NCI-H1436 (cell line): ENCODE measurements at places on chromosomes 11 and 22.

DNA sequence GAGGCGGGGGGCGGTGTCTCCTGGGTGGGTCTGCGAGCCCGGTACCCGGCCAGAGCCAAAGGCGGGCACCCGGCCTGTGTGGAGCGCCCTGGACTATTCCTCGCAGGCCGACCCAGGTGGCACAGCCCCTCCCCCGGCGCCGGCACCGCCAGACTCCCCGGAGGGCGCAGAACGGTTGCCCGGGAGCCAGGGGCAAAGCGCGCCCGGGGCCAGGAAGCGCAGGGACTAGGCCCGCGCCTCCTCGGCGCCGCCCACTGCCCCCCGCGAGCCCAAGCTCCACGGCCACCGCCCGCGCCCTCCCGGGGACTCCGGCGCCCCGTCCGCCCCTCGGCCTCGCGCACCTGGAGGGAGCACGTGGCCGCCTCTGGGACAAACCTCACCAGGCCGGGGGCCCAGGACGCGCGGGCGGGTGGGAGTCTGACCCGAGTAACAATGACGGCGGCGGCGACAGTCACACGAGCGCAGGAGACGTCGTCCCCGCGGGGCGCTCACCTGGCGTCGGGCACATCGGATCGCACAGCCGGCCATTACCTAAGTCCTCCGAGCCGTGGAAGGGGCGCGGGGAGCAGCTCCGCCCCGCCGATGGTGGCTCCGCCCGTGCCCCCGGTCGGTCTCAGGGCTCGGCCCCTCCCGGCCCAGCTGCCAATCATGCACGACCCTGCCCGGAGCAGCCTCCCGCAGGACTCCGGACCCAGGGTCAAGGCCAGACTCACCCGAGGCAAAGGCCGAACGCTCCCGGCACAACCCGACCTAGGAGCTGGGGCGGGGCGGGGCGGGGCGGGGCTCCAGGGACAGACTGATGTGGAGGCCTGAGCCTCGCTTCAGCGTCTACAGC, 7.4 kb downstream of the PLXNB2 start:
- DNase-seq, result no peak

DNA sequence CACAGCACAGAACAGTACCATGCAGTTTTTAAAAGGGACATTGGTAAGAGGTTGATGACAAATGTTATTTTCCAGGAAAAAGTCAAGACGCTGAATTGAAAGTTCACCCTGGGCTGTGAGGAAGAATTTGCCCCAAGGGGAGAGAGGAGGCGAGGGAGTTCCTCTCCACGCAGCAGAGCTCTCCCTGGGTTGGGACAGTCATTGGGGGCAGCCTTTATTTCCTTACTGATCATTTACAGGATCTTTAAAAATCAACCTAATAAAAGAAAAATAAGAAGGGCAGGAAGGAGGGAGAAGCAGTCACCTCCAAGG, 49.9 kb upstream of the WNT7B start:
- DNase-seq, result no peak

DNA sequence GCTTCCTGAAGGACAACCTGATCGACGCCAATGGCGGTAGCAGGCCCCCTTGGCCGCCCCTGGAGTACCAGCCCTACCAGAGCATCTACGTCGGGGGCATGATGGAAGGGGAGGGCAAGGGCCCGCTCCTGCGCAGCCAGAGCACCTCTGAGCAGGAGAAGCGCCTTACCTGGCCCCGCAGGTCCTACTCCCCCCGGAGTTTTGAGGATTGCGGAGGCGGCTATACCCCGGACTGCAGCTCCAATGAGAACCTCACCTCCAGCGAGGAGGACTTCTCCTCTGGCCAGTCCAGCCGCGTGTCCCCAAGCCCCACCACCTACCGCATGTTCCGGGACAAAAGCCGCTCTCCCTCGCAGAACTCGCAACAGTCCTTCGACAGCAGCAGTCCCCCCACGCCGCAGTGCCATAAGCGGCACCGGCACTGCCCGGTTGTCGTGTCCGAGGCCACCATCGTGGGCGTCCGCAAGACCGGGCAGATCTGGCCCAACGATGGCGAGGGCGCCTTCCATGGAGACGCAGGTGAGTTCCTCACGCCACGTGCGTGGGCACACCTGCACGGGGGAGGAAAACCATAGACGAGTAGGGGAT, 1.5 kb downstream of the BCR start:
- DNase-seq, result no peak

DNA sequence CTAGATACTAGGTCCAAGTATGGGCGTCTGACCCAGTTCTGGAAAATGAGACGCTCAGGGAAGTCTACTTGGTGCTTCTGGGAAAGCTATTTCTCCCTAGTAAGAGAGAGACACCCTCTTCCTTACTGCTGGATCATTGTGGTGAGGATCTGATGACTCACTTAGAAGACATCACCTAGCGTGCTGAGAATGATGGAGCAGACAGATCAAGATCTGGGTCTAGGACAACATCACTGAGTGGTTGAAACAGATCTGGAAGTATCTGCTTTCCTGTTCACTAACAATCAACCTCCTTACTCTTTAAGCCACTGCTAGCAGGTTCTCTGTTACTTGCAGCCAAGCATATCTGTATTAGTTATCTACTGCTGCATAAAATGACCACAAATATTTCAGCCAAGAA, 38.3 kb upstream of the HMGXB4 start:
- DNase-seq, result no peak

DNA sequence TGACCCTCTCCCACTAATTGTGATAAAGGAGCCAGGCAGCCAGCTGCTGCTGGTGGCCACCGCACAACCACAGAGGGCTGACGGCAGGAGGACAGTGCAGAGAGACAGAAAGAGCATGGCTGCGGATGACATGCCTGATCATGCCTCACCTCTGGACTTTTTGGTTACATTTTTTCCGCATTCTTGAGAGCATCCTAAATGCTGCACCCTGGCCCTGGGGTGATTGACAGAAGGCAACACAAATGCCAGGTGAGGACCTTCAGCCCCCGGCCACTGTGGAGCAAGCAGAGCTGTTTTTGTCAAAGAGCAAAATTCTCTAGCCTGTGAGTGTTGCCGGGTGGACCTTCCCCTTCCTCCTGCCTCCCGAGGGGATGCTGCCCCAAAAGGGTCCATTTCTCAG, 78.5 kb downstream of the RPS6KA4 start:
- no peak for DNase-seq

GRCh38 chr11:75768112-75768908, at the start of gene DGAT2:
DGAT2 (plus strand) TSS chr11:75768778; CDS start chr11:75768992, 214 bp downstream.
- DNase-seq, result peak; percentile 46

- no peak for DNase-seq
Observed at GRCh38 chr11:68142028-68142412, 20.8 kb upstream of the CHKA start.

DNA sequence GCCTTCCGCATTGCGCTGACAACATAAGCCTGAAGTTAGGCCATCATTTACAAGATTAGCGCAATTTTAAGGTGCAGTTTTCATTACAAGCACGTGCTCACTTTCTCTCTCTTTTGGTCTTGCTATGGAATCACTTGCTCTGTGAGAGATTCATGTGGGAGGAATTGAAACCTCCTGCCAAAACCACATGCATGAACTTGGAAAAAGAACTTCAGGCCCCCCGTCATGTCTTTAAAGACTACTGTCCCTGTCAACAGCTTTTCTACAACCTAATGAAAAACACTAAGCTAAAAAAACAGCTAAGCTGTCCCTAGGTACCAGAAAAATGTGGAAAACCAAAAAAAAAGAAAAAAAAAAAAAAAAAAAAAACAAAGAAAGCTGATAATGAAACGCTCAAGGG, 1707.6 kb upstream of the RAG2 start:
- no peak for DNase-seq

DNA sequence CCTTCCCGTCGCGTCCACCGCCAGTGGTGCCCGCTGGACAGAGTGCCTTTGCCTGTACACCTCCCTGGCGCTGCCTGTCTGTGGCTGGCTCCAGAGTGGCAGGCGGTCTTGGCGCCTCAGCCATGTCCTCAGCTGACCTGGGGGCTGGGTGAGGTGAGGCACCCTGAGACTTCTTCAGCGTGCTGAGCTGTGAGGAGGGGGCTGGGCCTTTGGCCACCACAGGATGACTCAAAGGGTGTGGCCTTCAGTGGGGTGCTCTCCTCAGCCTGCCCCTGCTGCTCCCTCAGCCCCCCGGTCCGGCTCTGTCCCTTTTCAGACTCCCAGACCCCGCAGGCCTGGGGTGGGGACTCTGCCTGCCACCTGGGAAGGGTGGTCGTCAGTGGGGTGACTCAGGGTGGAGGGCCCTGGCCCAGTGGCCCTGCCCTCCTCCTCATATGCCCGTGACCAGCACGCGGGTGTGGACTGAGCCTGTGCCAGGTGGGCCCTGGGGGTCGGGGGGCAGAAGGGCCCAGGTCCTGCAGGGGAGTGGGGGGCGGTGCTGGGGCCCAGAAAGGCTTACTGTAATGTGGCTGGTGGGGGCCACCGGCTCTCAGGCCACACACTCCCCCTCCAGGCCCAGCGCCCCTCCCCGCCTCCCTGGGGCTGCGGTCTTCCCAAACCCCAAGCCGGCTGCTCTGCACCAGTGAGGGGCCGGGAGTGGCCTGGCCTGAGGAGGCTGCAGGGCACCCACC, 15.9 kb downstream of the CRELD2 start:
- DNase-seq, result peak; percentile 22

- DNase-seq, result no peak
Observed at GRCh38 chr11:103448966-103449365, 339.7 kb downstream of the DYNC2H1 start.

DNA sequence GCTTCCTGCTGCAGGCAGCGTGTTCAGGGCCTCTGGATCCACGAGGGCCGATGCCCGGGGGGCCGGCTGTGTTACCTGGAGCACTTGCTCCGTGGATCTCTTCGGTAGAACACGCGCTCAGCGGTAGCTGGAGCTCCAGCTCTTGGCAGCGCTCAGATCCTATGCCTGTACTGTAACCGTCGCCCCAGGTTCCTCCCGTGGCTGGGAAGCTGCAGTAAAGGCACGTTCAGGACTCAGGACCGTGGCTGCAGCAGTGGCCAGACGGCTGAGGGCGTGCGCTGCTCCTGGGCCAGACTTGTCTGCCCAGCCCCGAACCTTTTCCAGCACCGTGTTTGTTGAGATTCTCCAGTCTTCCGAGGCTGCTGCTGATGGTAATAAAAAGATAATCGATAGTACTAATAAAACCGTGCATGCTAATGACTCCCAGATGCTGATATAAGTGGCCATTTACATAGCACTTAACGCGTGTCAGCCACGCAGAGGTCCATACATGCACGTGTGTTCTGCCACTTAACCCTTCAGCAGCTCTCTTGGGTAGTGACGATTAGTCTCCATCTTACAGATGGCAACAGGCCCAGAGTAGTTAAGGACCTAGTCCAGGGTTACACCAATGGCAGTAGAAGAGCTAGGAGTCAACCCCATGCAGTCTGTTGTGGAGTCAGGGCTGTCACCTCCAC, 1.4 kb downstream of the MOV10L1 start:
- no peak for DNase-seq

DNA sequence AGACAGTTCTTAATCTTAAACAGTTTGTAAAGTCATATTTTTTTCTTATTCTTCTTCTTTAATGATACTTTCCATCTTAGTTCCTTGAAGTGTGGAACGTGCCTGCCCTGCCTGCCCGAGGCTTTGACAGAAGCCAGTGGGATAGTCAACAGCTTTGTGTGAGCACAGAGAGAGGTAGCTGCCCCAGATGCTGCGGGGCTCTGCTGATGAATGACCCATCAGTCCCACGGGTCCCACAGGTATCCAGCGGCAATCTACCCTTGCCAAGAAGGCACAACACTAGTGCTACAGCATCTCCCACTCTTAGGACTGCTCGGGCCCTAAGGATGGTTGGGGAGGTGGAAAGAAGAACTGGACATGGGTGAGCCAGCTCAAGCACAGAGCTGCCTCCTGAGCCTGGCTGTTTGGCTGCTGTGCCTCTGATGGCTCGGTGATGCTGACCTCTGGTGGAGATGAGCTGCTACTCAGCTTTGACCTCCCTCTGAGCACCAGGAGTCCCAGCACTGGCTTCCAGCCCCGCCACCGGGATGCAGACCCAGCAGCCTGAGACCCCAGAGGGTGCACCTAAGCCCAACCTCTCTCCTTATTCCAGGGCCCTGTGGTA, 11.8 kb upstream of the APLNR start:
- peak; percentile 3 for DNase-seq

DNA sequence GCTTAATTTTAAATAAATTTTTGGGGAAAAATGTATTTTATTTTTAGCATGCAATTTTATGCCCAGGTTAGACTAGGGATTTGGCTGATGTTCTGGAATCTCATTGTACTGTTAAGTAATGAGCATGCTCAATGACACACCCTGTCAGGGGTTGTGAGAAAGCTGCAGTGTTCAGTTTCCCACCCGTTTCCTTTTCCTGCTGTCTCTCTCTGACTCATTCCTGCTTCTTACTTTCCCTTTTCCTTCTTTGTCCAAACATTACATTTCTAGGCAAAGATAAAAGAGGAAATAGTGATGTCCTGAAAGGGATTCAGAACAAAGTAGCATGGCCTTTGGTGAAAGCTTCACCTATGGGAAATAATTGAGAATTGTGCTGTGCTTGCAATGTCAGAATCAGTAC, 22.7 kb downstream of the OOSP3 start:
- DNase-seq, result no peak

DNA sequence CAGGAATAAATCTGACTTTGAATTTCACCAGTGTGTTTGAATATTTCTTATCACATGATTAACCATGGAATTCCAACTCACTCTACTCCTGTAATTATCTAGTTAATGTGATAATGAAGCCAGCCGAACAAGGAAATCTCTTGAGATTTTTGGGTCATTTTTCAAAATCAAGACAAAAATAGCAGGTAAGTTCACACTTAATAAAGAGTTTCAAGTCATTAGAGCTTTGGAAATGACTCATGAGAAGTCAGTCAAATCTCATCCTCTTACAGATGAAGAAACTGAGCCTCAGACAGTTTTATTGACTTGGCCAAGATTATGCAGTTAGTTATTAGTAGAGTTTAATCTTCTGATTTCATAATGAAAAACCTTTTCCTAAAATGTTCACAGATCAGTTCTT, 148.8 kb downstream of the ARHGAP42 start:
- DNase-seq, result no peak

DNA sequence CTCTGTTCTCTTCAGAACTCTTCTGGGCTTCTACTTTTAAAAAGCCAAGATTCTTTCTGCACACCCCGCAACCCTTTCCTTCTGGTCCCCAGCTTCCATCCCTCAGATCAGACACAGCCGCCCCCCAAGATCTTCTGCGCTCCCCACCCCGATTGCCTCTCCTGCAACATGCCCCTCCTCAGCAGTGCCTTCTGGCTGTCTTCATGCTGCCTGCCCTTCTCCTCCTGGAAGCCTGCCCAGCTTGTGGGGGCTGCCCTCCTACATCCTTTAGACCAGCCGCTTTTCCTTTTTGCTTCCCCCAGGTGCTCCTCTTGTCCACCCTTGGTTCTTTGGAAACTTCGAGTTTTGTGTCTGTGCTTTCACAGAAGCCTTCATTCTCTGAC, 144.2 kb downstream of the FEZ1 start:
- no peak for DNase-seq

GRCh38 chr11:102733232-102733875, 8.6 kb upstream of the MMP8 start:
- peak; percentile 68 for DNase-seq

DNA sequence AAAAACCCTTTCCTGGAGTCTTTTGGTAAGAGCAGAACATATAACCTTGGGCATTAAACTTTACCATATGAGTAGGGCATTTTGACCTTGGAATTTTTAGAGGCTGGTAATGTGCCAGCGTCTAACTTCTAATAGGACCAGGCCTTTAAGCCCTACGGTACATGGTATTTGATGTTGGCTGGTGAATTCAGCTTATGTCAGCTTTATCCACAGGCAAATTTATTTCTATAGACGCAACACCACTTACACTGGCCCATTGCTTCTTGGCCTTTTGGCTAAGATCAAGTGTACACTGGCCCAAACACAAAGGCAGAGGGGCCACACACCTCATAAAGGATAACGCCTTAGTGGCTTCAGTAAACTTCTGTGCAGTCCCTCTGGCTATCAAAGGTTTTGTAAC, 410.2 kb upstream of the LARGE1 start:
- no peak for DNase-seq
